Skin of body (tissue), 3 donors: ENCODE measurements at places on chromosomes 6 and 20. TPM values are rescaled to one million over a fixed set of nuclear protein-coding genes. Genes with fewer than 3 reads are reported as not detected.

Gene GABRR1
- 0.20 TPM for total RNA-seq

Gene ADGB
- 0.10 TPM for total RNA-seq

Gene CDH4
- 0.10 TPM for total RNA-seq

Gene OPRM1
- not detected for total RNA-seq

Gene ADRM1
- 32.9 TPM for total RNA-seq

Gene SLC22A23
- 11.8 TPM for total RNA-seq

Gene SEMG1
- total RNA-seq = not detected

Gene NOX3
- not detected for total RNA-seq

Gene PPIL6
- total RNA-seq = 4.1 TPM

Gene CST5
- total RNA-seq = not detected

Gene PDE7B
- total RNA-seq = 5.1 TPM

Gene CLDN20
- total RNA-seq = 0.30 TPM

Gene SLC17A2
- total RNA-seq = not detected

Gene APOM
- total RNA-seq = 1.2 TPM

Gene CLVS2
- 0.10 TPM for total RNA-seq

Gene ARHGAP40
- total RNA-seq = 3.5 TPM
